ENCODE measurements at places on chromosomes 12 and 14.

GRCh38 chr12:14175206-14175605, 190.3 kb upstream of the ATF7IP start:
- DNase-seq: no peak

GRCh38 chr12:27924350-27925135, 48.0 kb downstream of the PTHLH start:
- no peak for DNase-seq

GRCh38 chr12:69343885-69344612, 4.1 kb upstream of the LYZ start:
- DNase-seq: no peak

GRCh38 chr12:65952737-65953209, 128.5 kb downstream of the HMGA2 start:
- no peak for DNase-seq

- DNase-seq: peak; percentile 59
Observed at GRCh38 chr14:106564058-106564643, 1037.8 kb downstream of the TMEM121 start.

DNA sequence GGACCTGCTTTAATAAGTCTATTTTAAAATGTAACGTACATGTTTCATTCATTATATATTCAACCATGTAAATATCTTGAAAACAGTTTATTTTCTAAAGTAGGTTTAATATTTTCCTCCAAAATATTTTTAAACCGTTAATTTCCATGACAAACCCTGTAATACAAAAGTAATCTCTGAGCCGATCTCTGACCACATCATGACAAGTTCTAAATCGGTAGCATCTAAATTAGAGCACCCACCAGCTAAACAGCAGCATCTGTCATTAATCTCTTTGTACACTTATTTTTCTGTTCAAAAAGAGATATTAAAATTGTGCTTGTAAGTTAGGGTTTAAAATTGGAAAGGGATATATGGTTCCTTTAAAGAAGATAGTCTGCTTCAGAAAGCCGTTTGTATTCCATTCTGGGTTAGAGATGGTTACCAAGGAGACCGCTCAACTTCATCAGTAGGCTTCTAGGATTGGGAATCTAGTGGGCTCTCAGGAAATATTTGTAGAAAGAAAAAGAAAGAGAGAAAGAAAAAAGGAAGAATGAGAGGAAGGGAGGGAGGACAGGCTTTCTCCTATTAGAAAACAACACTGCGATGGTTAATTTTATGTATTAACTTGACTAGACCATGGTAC, 232.5 kb upstream of the FOXN3 start:
- DNase-seq: no peak

DNA sequence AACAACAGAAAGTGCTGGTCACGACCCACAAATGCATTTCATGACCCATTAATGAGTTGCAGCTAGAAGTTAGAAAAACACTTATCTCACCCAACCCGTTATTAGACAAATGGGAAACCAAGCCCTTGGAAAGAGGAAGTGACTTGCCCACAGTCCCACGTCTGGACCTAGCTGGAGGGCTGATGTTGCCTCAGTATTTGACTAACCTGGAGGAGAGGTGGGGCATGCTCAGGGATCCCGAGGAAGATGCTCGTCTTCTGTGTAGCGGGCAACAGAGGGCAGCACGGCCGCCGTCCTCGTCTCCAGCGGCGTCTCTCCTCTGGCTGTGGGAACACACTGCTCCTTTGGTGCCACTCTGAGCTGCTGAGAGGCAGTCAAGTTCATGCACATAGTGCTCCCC, 12.7 kb downstream of the CCND2 start:
- DNase-seq: no peak

- DNase-seq: no peak
Observed at GRCh38 chr12:53568809-53569557, 57.2 kb downstream of the ATF7 start.

- DNase-seq: no peak
Observed at GRCh38 chr14:20035449-20035848, 389 bp downstream of the OR4K13 start.

DNA sequence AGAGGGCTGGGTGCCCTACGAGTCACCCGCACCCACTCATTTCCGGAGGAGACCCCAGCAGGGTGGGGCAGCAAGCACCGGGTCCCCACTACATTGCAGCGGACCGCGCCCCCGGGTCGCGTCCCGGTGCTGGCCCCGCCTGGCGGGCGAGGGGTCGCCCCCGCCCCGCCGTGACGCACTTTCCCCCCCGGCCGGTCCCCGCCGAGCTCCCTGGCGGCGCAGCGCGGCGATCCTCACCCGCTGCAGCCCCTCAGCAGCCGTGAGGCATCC, 106.1 kb downstream of the PRICKLE1 start:
- DNase-seq: no peak

DNA sequence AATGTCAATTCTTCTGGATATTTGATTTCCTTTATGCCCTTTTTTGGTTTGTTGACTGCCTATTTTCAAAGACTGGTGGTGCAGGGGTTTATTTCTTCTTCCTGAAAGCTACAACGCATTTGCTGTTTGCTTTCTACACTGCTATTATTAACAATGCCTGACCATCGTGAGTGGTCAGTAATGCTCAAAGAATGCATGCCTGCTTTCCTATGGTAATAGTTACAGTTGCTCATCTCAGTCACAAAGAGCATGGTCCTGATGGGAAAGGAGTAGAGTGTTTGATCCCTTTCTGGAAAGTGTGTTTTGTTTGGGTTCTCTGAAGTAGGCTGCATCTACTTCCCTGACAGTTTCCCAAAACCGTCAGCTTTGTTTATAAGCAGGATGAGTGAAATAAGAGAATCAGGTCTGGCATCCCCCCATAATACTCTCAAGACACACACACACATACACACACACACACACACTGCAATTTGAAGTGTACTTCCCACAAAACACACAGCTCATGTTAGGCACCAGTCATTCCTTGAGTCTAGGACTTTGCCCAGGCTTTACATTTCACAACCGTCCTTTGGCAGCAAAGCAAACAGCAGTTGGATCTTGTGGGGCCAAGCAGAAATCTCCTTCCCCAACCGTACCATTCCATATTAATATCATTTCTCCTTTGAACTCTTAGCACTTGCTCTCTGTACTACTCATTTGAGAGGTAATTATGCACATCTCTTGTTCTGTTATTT, 56.6 kb downstream of the SUDS3 start:
- no peak for DNase-seq

DNA sequence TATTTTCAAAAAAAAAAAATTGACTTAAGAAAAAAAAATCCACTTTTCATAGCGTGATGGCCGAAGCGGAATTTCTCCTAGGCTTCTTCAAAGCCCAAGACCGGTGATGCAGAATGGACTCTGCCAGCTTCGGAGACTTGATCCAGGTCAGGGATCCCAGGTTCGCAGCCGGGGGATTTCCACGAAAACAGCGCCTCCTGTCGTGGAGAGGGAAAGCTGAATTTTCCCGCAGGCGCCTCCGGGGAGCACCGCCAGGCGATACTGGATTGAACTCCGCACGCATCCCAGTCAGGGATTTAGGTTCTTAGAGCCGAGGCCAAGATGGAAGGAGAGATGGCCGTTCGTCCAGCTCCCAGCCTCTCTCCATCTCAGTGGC, 2.1 kb downstream of the TTC6 start:
- DNase-seq: no peak

DNA sequence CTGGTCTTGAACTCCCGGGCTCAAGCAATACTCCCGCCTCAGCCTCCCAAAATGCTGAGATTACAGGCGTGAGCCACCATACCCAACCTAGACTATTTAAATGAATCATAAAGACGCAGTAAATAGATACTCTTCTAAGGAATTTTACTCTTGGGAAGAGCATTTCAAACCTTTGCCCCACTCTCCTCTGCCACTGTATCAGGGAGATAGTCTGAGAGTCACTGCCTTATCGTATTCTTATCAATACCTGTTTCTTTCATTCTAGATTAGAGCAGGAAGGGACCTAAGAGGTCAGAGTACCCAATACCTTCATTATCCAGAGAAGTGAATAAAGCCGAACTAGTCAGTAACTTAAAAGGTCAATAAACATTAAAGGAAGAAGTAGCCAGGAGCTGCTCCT, 15.8 kb downstream of the GXYLT1 start:
- no peak for DNase-seq

- no peak for DNase-seq
Observed at GRCh38 chr12:15346488-15346887, 24.2 kb downstream of the PTPRO start.

DNA sequence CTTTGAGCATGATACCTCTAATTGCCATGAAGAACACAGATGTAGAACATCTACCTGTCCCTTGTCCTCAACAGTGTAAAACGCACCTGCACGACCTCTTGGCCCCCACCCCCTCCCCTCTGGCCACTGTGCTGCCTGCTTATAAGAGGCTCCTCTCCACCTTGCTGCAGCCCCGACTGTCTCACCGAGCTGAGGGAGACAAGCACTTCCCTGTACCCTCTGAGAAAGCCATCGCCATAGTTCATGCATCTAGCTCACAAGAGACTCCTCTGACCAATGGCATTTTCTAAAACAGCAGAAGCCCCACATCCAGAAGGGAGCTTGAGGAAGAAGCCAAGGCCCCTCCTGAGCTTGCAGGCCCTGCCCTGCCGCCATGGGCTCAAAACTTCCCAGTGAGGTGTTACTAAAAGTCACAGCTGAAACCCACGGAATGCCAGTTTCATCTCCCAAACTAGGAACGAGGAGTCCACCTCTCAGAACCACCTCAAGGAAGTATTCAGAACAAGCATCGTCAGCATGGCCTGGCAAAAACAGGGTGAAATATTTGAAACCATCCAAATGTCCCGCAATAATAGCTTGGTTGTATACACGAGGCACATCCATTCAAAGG, 21.5 kb upstream of the ANO2 start:
- DNase-seq: no peak

DNA sequence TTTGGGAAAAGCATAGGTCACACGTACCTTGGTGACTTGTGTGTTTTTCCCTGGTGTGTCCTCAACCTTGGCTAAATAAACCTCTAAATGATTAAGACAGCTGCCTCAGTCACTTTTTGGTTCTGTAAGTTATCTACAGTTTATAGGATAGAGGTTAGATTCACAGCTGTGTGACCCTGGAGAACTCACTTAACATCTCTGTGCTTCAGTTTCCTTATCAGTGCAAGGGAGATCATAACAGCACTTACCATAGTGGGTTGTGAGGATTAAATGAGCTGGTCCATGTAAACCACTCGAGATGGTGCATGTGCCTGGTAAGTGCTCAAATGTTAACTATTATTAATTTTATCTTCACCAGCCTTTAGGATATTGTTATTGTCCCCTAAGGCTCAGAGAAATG, 35.4 kb upstream of the CHST11 start:
- DNase-seq: no peak

- DNase-seq: no peak
Observed at GRCh38 chr14:85310491-85311272, 219.3 kb upstream of the FLRT2 start.

DNA sequence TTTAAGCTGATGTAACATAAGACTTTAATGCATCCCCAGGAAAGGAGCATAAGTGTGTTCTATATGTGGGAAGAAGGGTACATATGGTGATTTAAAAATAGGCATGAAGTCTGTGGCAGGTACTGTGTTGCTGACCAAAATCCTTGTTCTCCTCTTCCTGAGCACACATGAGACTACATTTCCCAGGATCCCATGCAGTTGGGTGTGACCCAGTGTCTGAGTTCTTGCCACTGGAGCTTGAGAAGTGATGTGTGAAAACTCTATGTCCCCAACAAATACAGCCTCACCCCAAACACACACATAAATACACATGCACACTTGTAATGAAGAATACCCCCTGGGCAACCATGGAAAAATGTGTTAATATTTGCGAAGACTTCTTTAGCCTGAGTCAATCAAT, 8.5 kb upstream of the SMIM10L1 start:
- DNase-seq: peak; percentile 12

- no peak for DNase-seq
Observed at GRCh38 chr14:74140374-74140850, 55.7 kb downstream of the LIN52 start.

GRCh38 chr14:71625891-71626701, 306.1 kb upstream of the RGS6 start:
- no peak for DNase-seq

- DNase-seq: no peak
Observed at GRCh38 chr12:20490213-20490612, 121.9 kb downstream of the PDE3A start.

GRCh38 chr14:89669193-89669592, 252.2 kb upstream of the FOXN3 start:
- DNase-seq: peak; percentile 7

- no peak for DNase-seq
Observed at GRCh38 chr14:52538623-52539022, 13.7 kb downstream of the TXNDC16 start.
